ENCODE measurements at places on chromosomes 7 and 10. TPM values are rescaled to one million over a fixed set of nuclear protein-coding genes. Genes with fewer than 3 reads are reported as not detected.

- no peak overlapping the region for H3K4me3 ChIP-seq
- no peak for DNase-seq
- no peak overlapping the region for H3K27ac ChIP-seq
- H3K27me3 ChIP-seq = no peaks in the 10 kb centered on the region
- H3K4me1 ChIP-seq = no peaks in the 10 kb centered on the region
These were observed 48.2 kb downstream of the APBB1IP start for GRCh38 chr10:26486304-26486703.

DNA sequence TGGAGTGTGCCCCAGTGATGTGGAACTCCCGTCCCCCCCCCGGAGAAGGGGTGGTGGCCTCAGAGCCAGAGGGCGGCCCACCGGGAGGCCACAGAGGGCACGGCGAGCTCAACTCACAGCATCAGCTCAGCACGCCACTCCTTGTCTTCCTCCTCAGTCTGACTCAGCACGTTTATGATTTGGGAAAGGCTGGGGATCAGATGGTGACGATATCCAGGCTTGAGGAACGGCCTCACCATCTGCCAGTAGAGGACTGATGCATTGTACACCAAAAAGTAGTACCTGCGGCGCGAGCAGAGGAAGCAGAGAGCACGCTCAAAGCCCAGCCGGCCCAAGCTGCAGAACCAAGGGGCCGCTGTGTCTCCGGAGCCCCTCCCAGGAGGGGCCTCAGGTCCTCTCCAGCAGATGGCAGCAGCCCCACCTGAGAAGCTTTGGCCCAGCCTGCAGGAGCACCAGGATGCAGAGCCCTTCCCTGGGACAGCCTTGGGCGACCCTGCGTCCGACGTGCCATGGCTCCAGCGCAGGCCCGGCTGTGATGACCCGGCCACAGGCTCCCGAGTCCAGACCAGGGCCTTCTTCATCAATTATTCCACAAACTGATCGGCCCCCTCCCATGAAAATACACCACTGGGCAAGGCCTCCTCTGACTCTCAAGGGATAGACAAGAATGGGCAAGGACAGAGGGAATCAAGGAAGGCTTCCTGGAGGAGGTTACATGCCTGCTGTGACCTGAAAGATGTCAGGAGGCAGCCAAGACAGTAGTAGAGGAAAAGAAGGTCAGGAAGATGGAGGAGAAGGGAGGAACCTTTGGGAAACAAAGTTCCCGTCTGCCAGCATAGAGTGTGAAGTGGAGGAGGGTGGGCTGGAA, 3.7 kb downstream of the CFAP46 start:
- H3K27ac ChIP-seq = no peak overlapping the region
- H3K27me3 ChIP-seq = no peaks in the 10 kb centered on the region
- H3K36me3 ChIP-seq = peaks cover 39% of the 10 kb centered on the region
- DNase-seq = peak; percentile 14

- H3K4me3 ChIP-seq = no peak overlapping the region
- DNase-seq = no peak
- no peak overlapping the region for H3K27ac ChIP-seq
- H3K4me1 ChIP-seq = no peaks in the 10 kb centered on the region
- no peaks in the 10 kb centered on the region for H3K27me3 ChIP-seq
These were observed 126.9 kb upstream of the ADCY1 start for GRCh38 chr7:45447296-45447695.

ACSM6 gene
- total RNA-seq = not detected

DNA sequence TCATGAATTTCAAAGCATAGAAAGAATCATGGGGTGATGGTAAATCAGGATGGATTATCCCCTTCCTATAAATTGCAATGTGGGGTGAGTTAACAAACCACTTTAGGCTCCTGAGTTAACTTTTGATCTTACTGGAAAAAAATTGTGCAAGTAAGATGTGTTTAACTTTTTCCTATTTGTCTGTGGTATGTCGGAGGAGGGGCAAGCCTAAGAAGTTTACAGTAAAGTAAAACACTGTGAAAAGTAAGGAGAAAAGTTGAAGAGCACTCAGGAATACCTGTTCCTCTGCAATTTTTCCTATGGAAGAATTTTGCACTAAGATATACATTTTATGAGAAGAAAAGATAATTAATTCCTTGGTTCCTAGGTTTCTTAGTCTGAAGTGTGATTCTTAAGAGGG, 44.4 kb downstream of the IFIT5 start:
- no peak overlapping the region for H3K4me3 ChIP-seq
- H3K27me3 ChIP-seq = no peaks in the 10 kb centered on the region
- H3K27ac ChIP-seq = no peak overlapping the region
- no peak for DNase-seq
- H3K4me1 ChIP-seq = no peaks in the 10 kb centered on the region

CYP2C19 gene
- not detected for total RNA-seq

- H3K4me3 ChIP-seq = no peak overlapping the region
- H3K4me1 ChIP-seq = no peaks in the 10 kb centered on the region
- H3K27me3 ChIP-seq = no peaks in the 10 kb centered on the region
- DNase-seq = no peak
- no peak overlapping the region for H3K27ac ChIP-seq
- no peaks in the 10 kb centered on the region for H3K36me3 ChIP-seq
These were observed 122.9 kb upstream of the MYO3A start for GRCh38 chr10:25811052-25811685.

DNA sequence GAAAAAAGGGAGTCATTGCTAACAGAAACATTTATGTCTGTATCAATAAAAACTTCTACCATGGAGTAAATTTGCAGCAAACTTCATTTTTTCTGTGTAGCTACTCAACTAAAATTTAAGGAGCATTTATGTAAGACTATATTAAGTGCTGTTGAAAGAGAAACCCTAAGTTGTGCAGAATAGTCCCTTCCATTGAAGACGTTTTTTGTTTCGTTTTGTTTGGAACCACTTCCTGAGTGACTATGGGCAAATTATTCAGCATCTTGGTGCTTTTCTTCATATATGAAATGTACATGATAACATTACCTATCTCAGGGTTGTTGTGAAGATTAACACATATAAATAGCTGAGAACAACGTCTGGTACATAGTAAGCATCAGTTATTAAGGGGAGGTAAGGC, 24.3 kb downstream of the SEM1 start:
- H3K4me1 ChIP-seq = no peaks in the 10 kb centered on the region
- no peak for DNase-seq
- H3K27ac ChIP-seq = no peak overlapping the region

DNA sequence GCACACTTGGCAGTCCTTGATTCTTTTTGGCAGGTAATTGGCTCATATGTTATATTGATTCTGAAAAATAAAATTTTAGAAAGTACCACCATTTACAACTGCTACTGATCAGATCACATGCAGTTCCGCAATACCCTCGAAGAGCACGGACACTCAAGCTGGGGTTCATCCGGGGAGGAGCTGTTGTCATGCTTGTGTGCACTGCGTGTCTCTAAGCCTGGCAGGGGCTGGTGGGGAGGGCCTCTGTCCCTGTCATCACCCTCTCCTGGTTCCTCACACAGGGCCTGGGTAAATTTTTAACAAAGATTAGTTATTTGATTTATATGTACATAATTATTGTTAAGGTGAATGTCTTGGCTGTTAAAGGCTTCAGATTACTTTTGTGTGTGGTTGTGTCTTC, 45.2 kb downstream of the TRRAP start:
- peaks cover 84% of the 10 kb centered on the region for H3K36me3 ChIP-seq
- no peak for DNase-seq
- H3K27ac ChIP-seq = no peak overlapping the region
- H3K4me3 ChIP-seq = no peak overlapping the region

- H3K4me1 ChIP-seq = no peaks in the 10 kb centered on the region
- no peak overlapping the region for H3K27ac ChIP-seq
- no peaks in the 10 kb centered on the region for H3K27me3 ChIP-seq
- no peaks in the 10 kb centered on the region for H3K36me3 ChIP-seq
These were observed 103.8 kb downstream of the CNNM2 start for GRCh38 chr10:103021900-103022293.

DNA sequence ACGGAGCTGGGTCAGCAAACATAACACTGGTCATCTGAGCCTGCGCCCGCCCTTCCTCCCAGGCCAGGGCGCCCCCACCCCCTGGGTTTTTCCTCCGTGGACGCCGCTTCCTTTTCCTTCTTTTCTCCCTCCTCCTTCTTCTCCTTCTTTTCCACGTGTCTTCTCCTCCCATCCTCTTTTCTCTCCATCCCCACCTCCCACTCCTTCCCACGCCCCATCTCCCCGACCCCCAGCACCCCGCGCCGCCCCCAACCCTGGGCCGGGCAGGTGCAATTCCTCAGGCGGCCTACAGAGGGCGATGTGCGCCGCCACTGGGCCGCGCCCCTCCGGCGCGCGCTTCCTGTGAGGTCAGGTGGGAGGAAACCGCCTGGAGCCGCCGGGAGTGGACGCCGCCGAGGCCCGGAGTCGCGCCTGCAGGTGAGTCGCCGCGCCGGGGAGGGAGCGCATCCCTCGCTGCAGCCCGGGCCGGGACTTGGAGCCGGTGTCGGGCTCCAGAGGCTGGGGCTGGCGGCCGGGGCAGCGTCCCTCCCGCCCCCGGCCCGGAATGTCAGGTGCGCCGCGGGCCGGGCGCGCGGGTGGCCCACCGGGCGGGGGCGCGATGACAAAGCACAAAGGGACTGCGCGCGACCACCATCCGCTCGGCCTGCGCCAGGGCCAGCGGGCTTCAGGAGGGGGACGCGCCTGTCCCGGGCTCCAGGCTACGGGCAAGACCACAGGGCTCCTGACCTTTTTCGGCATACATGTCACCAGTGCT, at the start of gene FAM241B:
Gene FAM241B (plus strand): TSS at position 351 of the 754 bp plus-strand sequence. CDS start 1,497 bp downstream, outside the sequence.
- H3K36me3 ChIP-seq = peaks cover 25% of the 10 kb centered on the region
- H3K27me3 ChIP-seq = peaks cover 4% of the 10 kb centered on the region
- H3K4me3 ChIP-seq = peak within 1 kb of the TSS; percentile 41
- H3K27ac ChIP-seq = no peak within 1 kb of the TSS
- H3K4me1 ChIP-seq = peaks cover 21% of the 10 kb centered on the region

WEE2 gene
- 0.30 TPM for total RNA-seq

DNA sequence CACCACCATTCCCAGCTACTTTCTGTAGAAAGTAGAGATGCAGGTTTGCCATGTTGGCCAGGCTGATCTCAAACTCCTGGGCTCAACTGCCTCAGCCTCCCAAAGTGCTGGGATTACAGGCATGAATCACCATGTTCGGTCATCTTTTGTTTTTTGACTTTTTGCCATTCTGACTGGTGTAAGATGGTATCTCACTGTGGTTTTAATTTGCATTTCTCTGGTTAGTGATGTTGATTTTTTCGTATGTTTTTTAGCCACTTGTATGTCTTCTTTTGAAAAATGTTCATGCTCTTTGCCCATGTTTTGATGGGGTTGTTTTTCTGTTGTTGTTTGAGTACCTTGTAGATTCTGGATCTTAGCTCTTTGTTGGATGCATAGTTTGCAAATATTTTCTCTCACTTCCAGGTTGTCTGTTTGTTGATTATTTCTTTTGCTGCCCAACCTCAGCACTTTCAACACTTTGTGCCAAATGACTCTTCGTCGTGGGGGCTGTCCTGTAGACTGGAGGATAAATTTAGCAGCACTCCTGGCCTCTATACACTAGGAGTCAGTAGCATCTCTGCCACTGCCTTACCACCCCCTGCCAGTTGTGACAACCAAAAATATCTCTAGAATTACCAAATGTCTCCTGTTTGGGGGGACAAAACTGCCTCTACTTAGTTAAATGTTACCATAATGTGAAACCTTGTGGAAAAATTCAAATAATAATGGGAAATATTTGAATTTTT, 6.5 kb upstream of the CPED1 start:
- no peak overlapping the region for H3K27ac ChIP-seq
- no peak for DNase-seq
- no peaks in the 10 kb centered on the region for H3K27me3 ChIP-seq
- no peaks in the 10 kb centered on the region for H3K4me1 ChIP-seq

GRCh38 chr7:50470250-50471163, 20.4 kb upstream of the FIGNL1 start:
- H3K36me3 ChIP-seq = no peaks in the 10 kb centered on the region
- no peak overlapping the region for H3K4me3 ChIP-seq
- no peak overlapping the region for H3K27ac ChIP-seq
- H3K4me1 ChIP-seq = peaks cover 16% of the 10 kb centered on the region
- H3K27me3 ChIP-seq = no peaks in the 10 kb centered on the region
- no peak for DNase-seq

DNA sequence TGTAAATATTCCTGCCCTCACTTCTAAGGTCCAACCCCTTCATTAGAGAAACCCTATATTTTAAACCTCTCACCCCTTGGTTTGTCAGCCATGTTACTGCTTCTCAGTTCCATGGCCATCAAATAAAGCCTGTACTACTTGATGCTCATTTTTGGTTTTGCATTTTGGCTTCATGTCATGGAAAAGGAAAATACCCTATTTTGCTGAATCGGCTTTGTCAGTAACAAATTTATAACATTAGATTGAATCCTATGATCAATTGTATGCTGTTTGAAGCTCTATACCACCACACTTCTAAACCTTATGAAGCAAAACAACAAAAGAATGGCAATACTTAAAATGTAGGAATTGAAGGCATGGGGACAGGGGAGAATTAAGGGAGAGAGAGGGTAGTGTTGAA, 333.1 kb downstream of the ETV1 start:
- H3K4me1 ChIP-seq = no peaks in the 10 kb centered on the region
- H3K4me3 ChIP-seq = no peak overlapping the region
- DNase-seq = no peak
- no peaks in the 10 kb centered on the region for H3K36me3 ChIP-seq

DNA sequence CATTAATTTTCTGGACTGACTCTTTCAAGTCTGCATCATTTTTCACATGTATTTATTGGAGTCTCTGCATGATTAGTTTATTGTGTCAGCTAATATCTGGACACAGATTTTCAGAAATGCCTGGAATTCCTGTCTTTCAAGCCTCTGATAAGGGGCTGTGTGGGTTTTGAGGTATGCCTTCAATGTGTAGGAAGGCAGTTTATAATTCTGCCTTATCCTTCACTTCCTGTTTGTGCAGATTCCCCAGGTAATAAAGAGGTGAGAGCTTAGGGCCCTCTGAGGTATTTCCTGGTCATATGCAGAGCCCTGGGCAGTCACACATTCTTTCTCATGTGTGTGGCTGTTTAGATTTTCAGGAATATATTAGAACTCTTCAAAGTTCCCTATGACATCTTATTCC, 79.4 kb upstream of the PRKCQ start:
- H3K27me3 ChIP-seq = no peaks in the 10 kb centered on the region
- H3K27ac ChIP-seq = no peak overlapping the region
- H3K36me3 ChIP-seq = no peaks in the 10 kb centered on the region

- H3K36me3 ChIP-seq = no peaks in the 10 kb centered on the region
- DNase-seq = no peak
- H3K27ac ChIP-seq = no peak overlapping the region
- peaks cover 16% of the 10 kb centered on the region for H3K4me1 ChIP-seq
- H3K27me3 ChIP-seq = no peaks in the 10 kb centered on the region
- peak overlapping the region; percentile 80 for H3K4me3 ChIP-seq
These were observed 461 bp upstream of the FIGNL1 start for GRCh38 chr7:50450590-50451032.

SYT15B gene
- 1.8 TPM for total RNA-seq

Data from spinal cord (tissue), 10 donors.